ENCODE measurements at places on chromosomes 7 and 10.

GRCh38 chr7:29304756-29305155 is 110.2 kb downstream of the CHN2 start:
- no peak for DNase-seq

DNA sequence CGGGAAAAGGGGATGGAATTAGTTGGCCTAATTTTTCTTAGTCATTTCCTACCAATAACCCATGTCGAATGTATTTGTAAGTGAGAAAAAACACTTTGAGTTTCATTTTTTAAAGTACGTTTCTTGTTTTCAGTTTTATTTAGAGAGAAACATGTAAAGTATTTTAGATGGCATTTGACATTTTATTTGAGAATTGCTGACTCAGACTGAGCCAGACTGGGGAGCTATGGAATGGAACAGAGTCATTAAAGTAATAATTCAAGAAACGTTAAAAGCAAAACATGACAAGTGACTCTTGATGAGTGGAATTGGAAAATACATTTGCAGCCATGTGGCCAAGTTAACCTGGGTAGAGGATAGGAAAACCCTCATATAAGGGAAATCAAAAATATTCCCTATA is 286.1 kb upstream of the NPSR1 start:
- no peak for DNase-seq

- no peak for DNase-seq
These were observed 191.8 kb upstream of the CXCL12 start for GRCh38 chr10:44576702-44577191.

DNA sequence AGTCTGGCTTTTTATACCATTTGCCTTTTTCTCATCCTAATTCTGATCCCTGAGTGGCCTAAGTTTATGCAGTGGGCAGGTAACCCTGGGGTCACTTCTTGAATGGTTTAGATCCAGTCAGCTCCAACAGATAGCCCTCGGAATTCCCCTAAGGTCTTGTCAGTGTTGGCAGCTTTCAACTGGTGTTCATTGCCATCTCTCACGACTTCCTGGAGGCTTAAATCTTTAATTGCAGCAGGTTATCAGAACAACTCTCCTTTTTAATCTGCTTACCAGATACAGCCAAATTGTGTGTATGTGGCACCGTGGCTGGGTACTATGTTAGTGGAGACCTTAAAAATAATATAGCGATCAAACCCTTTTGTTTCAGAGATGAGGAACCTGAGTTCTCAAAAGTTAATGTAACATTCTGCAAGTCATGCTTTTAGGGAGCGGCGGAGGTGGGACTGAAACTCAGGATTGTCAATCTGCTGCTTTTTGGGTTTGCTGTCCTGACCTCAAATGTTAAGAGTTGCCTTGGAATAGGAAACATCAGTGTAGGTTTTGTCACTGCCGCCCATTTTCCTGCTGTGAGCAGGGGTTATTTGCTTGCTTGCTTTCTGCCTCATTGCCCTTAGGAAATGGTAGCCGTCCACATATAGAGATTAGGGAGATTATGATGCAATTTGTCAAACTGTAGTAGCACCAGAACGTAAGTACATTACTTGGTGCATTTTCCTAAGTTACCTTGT is 818 bp downstream of the DLD start:
- no peak for DNase-seq

- DNase-seq: no peak
These were observed 137.8 kb upstream of the PPP2R2D start for GRCh38 chr10:131762789-131763696.

- DNase-seq: no peak
These were observed 356.4 kb downstream of the ANKRD7 start for GRCh38 chr7:118580743-118581382.

DNA sequence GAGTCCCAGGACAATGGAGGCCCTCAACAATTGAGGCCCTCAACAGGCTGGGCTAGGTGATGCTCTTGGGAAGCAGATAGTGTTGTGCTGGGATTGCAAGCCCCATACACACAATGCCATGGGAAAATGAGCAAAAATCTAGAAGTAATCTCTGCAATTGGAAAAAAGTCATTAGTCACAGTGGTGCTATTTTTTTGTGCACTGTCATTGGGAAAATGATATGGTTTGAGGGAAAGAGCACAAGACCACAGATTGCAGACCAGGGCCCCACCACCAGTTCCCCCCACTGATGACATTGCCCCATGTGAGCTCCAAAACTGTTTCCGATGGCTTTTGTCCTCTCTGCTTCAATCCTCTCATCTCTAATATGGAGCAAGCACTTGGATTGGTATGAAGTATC is 1.9 kb downstream of the KCTD7 start:
- DNase-seq: no peak

- no peak for DNase-seq
These were observed 440.2 kb upstream of the MKI67 start for GRCh38 chr10:128566361-128566968.

GRCh38 chr10:62054830-62055229 is 153.3 kb downstream of the ARID5B start:
- no peak for DNase-seq

DNA sequence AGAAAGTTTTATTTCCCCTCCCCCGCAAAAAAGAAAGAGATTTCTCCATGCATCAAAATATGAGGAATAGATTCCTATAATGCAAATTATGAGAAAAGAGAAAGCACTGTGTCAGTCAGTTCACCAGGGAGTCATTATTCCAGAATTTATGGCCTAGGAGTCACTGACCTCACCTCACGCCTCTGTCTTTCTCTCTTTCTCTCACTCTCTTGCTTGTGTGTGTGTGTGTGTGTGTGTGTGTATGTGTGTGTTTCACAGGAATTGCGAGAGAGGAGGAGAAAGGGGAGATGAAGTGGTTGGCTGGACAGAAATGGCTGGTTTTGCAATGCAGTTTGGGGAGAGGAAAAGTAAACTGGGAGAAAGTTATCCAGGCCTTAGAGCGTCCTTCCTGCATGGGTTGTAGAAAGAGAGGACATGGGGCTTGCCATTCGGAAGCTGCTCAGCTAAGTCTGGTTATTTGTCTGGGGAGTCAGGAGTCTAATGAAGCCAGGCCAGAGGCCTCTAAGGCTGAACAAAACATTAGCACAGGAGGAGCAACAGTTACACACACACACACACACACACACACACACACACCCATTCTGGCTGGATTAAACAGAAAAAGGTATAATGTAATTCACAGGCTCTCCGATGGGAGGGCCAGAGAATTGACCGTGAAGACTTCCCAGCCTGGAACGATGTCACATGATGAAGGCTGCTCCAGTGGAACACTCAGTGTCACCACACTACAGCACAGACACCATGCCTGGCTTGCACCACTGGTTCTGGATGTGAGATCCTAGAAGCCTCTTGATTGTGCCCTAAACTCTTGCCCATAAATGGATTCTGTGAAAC is 12.8 kb upstream of the FFAR4 start:
- no peak for DNase-seq

DNA sequence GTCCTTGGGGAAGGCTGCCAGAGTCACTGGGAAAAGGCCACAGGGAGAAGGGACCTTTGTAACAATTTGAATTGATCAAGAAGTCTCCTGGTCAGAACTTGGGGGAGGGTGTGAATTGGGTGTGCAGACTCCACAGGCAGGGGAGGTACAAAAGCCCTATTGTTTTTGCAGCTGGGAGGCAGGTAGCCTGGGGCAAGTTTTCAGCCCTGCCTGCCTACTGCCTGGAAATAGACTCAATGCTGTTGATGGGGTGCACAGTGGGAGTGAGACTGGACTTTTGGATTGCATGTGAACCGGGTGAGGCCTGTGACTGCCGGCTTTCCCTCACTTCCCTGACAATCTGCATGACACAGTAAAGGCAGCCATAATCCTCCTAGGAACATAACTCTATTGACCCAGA is 947.0 kb downstream of the REEP3 start:
- no peak for DNase-seq

DNA sequence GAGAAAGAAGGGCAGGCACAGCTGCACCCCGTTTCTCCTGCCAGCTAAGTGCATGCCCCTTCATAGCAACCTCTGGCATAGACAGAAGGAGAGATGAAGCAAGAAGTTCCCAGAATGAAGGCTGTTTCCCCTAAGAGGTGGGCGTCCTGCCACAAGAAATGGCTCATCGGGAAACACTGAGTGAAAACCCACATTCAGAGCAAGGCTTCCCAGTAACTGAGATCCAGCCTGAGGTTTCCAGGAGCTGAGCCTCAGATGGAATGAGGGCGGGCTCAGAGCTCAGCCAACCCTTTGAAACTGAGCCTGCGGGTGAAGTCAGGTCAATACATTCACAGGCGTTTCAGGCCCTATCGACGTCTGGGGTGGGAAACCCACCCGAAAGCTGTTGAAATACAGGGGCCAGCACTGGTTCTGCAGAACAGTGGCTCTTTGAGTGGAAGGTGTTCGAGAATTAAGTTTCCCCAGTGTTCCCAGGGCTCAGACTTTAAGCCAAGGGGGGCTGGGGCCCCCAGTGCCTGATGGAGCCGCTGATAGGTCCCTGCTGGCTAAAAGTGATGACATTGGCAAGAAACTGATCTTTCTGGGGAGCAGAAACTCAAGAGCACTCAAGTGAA is 510.2 kb downstream of the RPS24 start:
- DNase-seq: no peak

DNA sequence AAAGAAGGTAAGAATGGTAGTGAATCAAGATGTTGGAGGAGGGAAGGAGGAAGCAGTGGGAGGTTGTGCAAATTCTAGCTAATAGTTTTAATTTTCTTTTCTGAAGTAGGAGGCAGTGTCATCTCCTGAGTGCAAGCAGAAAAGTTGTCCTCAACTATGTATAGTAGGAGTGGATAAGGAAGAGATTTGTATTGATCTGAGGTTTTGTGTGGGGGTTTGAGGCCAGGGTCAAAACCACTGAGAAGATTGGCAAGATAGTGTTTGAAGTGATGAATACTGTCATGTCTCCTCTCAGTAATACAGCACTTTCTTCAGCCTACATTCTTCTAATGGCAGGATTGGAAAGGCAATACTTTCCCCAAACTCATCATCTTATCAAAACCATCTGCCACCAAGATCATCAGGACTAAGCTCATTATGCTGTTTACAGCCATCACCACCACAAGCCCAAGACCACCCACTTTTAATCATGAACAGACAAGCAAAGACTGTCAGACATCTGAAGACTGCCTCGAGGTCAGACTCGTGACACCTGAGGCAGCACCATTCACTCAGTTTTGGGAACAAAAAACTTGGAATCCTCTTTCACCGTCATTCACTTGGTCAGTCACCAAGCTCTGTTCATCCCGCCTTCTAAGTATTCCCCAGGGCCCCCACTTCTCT is 1.5 kb upstream of the MIOS start:
- no peak for DNase-seq

- DNase-seq: no peak
These were observed 21.0 kb downstream of the OR2F1 start for GRCh38 chr7:143975617-143976016.

All from bone marrow (tissue), 2 donors.